M059J (cell line): ENCODE measurements at places on chromosomes 13 and 19. TPM values are rescaled to one million over a fixed set of nuclear protein-coding genes. Genes with fewer than 3 reads are reported as not detected.

OR7A5 gene
- total RNA-seq: not detected in 2 replicates

CLDN10 gene
- 0.25 and 0.39 TPM in 2 replicates for total RNA-seq

DNA sequence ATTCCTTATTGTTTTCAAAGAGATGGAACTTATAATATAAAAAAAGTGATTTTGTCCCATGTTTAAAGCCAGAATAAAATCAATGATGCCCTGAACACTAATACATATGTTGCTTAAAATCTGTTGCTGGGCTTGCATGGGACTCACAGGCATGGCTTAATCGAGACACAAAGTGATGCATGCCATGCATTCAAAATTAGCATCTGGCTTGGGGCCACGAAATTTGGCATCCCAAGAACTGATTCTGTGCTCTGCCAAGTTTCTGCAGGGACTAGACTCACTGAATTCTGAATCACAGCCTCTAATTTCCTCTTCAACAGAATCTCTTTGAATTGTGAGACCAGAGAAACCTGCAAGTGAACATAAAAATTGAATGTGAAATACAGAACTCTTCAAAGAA lies 109.2 kb downstream of the PCDH17 start:
- DNase-seq: no peak

DNA sequence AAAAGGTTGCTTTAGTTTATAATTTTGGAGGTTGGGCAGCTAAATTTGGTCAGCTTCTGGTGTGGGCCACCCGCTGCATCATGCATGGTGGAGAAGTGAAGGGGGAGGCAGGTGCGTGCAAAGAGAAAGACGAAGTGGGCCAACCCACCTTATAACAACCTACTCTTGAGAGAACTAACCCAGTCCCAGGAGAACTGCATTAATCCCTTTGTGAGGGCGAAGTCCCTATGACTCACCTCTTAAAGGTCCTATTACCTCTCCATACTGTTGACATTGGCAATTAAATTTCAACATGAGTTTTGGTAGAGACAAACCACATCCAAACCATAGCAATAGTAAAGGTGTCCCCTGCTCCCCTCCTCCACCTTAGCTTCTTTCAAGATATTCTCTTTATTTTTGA lies 7.7 kb upstream of the FGF9 start:
- DNase-seq: peak; percentile 21

TNNT1 gene
- total RNA-seq: 25.5 and 40.1 TPM in 2 replicates

IRGC gene
- total RNA-seq: not detected in 2 replicates

GRCh38 chr13:110799246-110800236 lies 86.0 kb downstream of the ING1 start:
- no peak for DNase-seq

GRCh38 chr13:43260999-43261398 lies 237.6 kb downstream of the DNAJC15 start:
- DNase-seq: peak; percentile 32

DNA sequence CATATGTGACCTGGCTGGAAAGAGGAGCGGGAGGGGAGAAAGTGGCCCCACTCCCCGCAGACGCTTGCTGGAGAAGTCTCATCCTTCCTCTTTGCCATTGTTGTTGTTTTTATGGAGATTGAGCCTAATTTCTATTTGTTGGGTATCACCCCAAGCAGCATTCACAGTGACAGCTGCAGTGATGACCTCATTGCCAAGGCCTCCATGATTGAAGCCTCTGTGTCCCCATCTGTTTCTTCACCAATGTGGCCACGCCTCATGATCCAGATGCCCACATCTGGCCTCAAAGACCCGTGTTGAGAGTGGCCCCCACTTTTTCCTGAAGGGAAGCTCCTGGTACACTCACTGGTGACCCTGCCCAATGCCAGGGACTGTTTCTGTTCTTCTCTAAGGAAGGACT lies 154.2 kb downstream of the SLC7A1 start:
- DNase-seq: no peak
